Spinal cord (tissue), 10 donors: ENCODE measurements at places on chromosomes 12 and 14.
A peak's percentile ranks its signal among the peaks of the same experiment; 100 is the strongest.

DNA sequence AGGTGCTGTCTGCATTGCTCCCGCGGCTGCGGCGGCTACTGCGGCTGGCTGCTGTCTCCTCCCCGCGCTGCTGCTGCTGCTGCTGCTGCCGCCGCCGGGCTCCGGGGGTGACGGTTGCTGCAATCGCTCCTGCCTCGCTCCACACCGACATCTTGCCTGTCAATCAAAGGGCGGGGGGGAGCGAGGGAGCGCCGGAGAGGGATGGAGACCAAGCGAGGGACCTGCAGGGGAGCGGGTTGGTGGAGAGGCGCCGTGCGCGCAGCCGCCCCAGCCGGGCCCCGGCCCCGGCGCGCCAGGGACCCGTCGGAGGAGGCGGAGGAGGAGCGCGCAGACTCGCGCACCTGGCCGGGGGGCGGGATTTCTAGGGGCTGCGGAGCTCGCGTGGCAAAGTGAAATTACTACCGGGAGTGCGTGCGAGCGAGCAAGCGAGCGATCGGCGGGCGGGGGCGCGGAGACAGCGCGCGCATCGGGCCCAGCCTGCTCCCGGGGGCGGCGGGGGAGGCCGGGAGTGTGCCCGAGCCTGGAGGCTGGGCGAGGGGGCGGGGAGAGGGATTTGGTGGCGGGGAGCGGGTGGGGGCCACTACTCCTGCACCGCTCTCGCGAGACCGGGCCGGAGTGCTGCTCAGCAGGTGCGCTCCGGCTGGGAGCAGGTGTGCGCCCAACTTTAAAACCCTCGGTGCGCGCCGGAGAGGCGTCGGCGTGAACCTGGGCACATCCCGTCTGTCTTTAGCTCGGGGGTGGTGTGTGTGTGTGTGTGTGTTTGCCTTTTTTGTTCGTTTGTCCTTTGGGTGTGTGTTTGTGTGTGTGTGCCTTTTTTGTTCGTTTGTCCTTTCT is at the start of gene KSR2:
Gene KSR2, minus strand, starts transcription at position 165 of the 834 bp plus-strand sequence. CDS start 735 bp downstream, outside the sequence.
- DNase-seq: peak; percentile 91

DNA sequence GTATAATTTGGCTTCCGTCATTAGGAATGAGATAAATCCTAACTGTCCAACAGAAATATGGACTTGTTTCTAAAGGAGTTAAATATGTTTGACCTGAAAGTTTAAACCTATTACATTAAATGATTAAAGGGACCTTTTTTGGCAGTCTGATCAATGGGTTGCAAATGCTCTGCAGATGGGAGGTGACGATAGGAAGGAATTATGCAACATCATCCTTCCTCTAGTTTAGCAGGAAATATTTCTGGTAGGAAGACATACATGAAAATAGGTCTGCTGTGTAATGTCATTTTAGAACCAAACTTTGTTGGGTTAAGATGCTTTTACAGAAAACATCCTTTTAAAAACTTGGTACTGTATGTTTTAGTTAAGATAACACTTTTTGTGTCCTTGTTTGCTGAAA is 2.6 kb downstream of the LRRC10 start:
- no peak for DNase-seq

- DNase-seq: no peak
Measured at GRCh38 chr14:98926801-98927200, 345.2 kb downstream of the BCL11B start.

DNA sequence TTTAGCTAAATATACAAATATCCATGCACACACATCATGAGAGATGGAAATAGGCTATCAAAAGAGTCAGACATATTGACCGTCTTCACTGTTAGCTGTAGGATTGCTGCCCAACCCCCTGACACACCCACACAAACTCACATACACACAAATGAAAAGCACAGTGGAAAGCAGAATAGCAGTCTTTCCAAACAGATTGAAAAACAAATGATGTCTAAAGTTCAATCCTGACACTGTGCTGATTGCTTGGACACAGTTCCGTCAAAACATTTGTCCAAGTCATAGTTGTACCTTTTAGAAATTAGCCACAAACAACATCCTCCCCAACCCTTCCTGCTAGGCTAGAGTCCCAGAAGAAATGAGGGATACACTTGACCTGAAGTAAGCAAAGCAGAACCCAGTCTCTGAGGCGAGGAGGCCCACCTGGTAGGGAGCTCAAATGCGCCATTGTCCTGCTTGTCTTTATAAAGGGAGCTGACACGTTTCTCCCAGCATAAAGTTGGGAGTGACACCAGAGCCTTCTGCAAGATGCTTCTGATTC is at the start of gene PRH2:
Gene PRH2, plus strand, starts transcription at position 491 of the 541 bp plus-strand sequence. Its CDS starts 38 bp downstream, at position 529.
- DNase-seq: no peak

DNA sequence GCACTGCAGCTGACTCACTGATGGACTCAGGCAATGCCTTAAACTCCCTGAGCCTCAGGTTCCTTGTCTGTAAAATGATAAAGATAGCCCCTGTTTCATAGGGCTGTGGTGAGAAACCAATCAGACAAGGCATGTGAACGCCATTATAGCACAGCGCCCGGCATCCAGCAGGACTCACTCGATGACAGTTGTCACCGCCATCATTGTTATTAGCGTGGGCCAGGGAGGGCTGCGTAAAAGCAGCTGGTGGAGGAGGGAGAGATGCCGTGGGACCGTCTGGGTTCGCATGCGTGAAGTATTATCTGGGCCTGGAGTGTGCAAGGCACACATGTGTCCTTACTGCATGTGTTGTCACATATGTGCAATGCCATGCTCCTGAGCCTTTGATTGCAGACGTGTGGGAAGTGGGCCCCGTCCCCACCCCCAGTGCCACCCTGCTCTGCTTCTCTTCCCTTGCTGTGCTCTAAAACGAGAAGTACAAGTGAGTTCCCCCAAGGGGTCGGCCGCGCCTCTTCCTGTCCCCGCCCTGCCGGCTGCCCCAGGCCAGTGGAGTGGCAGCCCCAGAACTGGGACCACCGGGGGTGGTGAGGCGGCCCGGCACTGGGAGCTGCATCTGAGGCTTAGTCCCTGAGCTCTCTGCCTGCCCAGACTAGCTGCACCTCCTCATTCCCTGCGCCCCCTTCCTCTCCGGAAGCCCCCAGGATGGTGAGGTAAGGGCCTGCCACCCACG is at the start of gene PTPN6:
Gene PTPN6, plus strand, starts transcription at position 546 of the 730 bp plus-strand sequence. Its CDS starts 157 bp downstream, at position 703.
- no peak for DNase-seq

DNA sequence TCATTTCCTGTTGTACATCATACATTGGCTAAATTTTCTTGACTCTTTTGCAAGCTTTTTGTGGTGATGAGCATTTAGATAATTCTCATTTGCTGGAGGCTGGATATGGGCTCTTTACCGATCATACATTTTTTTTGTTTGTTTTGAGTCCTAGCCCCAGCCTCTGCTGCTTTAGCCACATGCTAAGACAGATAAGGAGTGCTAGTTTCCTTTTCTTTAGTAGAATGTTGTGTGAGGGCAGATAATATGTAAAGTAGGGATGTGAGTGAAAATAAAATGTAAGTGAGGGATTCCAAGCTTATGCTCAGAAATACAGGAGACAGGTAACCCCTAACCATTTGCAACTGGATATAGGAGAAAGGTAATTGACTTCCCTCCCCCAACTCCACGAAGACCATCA is 405.7 kb downstream of the TRHDE start:
- no peak for DNase-seq

DNA sequence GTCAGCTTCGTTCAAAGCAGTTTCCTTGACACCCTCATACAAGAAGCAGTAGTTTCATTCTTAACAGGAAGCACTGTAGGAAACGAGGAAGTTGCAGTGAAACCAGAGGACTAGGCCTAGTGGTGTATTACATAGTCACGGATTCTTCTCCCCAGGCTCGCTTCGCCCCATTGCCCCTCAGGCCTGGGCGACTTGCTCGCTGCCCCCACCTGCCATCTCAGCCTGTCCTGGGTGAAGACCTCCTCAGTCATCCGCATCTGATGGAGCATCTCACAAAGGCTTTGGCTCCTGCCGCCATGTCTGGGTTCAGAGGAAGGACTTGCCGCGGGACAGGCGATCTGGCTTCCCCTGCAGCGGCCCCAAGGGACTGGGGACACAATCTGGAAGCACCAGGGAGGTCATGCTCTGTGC is 93.5 kb downstream of the LMNTD1 start:
- DNase-seq: no peak

- no peak for DNase-seq
Measured at GRCh38 chr12:23857178-23857577, 92.3 kb downstream of the SOX5 start.

DNA sequence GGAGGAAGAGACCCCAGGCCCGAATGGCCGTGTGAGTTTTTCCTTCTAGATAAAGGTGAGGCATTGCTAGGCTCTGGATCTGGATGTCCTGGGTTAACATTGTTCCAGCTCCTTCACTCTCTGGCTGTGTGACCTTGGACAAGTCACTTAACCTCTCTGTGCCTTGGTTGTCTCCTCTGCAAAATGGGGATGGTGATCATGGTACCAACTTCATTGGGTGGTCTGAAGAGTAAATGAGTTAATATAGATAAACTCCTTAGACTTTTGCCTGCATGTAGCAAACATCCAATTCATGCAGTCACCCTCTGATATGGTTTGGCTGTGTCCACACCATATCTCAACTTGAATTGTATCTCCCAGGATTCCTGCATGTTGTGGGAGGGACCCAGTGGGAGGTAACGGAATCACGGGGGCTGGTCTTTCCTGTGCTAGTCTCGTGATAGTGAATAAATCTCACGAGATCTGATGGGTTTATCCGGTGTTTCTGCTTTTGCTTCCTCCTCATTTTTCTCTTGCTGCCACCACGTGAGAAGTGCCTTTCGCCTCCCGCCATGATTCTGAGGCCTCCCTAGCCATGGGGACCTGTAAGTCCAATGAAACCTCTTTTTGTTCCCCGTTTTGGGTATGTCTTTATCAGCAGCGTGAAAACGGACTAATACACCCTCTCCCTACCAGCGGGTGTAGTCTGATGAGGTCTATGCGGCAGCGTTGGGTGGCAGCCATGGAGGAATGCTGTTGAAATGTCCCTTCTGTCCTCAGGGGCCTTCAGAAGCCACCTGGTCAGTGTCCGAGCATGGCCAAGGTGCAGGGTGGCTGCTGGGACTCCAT is 256.1 kb downstream of the GLT1D1 start:
- no peak for DNase-seq

GRCh38 chr14:80844872-80845271 is 96.7 kb downstream of the CEP128 start:
- DNase-seq: no peak

- DNase-seq: no peak
Measured at GRCh38 chr14:81571437-81571836, 37.8 kb upstream of the SEL1L start.

- DNase-seq: no peak
Measured at GRCh38 chr12:47360771-47361388, 281.1 kb upstream of the AMIGO2 start.

DNA sequence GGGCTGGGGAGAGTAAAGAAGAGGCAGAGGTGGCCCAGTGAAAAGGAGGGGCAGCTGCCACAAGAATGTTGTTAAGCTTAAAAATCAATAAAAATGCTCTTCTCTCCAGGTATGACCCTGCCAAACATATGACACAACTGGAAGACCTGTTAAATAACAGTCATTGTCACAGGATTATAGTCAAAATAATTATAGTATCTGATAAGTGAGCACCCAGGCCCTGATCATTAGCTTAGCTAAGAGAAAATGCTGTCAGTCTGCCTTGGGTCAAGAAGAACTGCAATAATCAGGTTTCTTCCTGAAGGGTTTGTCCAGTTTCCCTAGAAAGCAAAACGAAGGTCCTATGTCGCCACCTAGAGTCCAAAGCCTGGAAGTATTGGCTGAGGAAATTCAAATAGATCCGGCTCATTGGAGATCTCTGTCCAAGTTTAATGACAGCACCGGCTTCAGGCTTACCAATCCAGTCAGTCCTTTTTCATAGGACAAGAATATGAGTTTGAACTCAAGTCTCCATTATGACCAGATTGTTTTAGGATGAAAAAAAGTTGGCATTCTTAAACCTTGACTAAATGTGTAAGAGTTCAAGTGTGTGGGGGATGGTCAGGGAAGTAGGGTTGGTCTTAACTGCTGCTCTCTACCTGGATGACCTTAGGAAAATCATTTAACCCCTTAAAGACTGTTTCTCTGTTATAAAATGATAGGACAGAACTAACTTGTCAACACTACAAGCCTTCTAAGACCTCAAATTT is 22.5 kb upstream of the NKX2-8 start:
- peak; percentile 79 for DNase-seq

GRCh38 chr12:100753837-100754236 is 40.7 kb upstream of the ANO4 start:
- DNase-seq: no peak

- peak; percentile 65 for DNase-seq
Measured at GRCh38 chr14:104865081-104865630, at the start of gene CEP170B. CEP170B (plus strand) TSS chr14:104865268; CDS start chr14:104868451, 3,183 bp downstream.

DNA sequence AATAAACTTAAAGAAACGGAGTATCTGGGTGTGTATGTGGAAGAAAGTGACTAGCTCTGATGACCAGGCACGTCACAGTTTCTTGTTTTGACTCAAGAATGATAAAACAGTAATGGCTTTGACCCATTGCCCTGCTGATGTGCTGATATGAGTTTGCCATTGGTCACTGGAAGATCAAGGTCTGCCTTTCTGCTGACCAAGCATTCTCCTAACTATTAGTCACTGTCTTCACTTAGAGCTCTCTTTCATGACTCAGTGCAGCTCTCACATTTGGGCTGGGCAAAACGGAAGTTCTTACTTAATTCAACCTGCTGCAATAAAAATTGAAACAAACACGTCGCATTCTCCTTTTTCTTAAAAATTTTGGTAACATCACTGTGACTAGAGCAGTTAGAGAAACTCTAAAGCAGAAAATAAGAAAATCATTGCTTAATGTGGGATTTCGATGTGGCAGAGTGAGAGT is 366.7 kb downstream of the BTG1 start:
- DNase-seq: peak; percentile 16

DNA sequence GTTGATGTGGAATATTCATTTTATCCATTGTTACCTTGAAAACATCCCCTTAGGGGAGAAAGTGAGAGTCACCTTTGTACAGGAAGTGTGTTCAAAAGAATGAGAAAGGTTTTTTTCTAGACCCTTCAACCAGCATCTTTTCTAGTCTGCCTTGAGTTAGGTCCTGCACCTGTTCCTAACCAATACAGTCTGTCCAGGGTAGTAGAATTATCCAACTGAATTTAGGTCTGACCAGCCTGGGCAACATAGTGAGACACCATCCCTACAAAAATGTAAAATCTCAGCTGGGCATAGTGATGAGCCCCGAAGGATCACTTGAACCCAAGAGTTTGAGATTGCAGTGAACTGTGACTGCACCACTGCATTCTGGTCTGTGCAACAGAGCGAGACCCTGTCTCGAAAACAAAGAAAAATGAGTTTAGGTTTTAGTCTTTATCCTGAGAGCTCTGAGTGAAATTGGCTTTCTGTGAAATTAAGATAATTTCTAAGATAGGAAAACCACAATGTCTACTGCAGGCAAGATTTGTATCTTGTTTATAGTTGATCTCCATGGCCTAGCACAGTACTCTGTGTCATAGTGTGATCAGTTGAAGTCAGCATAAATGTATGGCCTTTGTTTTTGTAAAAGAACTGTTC is 25.2 kb downstream of the ARHGAP5 start:
- DNase-seq: no peak
